Mammary epithelial cell (primary cell): ENCODE measurements at places on chromosomes 4 and X. TPM values are rescaled to one million over a fixed set of nuclear protein-coding genes. Genes with fewer than 3 reads are reported as not detected.

GRCh38 chr4:129328162-129328561 is 232.2 kb downstream of the C4orf33 start:
- peak; percentile 5 for DNase-seq

DNA sequence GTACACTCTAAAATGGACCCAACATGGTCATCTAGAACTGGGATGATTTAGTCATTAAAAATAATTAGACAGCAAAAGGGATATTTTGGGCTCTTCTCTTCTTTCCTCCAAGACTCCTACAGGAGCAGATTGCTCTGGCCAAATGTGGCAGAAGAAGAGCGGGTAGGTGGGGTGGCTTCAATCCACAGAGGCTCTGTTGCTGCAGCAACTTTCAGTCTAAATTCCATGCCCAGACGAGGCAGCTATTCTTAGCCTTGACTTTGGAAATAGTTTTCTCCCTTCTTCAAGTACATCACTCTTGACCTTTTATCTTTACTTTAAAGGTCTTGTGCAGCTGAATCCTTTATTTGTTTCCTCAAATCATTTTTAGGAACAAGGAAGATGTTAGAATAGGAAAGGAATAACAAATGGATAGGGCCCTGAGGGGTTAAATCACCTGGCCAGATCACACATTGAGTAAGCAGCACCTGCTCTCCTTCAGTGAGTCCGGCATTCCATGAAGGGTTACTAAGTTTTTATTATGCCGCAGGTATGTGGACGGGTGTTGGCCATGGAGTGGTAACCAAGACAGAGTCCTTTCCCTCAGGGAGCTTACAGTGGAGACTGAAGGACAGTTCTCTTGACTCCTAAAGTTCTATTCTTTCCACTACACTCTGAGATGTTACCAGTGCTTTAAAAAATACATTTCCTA is 19.3 kb upstream of the SORBS2 start:
- peak; percentile 33 for DNase-seq

Gene POU4F2
- polyA plus RNA-seq: not detected

Gene MTCP1
- polyA plus RNA-seq: 0.65 TPM

Gene IL2
- not detected for polyA plus RNA-seq

DNA sequence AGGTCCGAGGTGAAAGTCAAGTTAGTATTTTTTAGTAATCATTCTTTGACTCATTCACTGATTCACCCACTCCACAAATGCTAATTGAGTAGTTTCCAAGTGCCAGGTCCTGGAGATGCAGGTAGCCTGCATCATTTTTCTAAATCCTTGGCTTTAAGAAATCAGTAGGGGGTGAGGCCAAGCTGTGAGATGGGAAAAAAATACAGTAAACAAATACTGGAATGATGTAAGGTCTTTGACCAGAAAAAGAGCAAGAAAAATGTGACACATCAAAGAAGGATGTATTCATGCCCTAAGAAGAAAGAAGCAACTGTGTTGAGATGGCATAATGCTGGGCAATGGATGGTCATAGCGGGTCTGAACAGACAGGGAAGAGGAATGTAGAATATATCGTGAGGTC is 1386.6 kb downstream of the PCDH7 start:
- peak; percentile 71 for DNase-seq

DNA sequence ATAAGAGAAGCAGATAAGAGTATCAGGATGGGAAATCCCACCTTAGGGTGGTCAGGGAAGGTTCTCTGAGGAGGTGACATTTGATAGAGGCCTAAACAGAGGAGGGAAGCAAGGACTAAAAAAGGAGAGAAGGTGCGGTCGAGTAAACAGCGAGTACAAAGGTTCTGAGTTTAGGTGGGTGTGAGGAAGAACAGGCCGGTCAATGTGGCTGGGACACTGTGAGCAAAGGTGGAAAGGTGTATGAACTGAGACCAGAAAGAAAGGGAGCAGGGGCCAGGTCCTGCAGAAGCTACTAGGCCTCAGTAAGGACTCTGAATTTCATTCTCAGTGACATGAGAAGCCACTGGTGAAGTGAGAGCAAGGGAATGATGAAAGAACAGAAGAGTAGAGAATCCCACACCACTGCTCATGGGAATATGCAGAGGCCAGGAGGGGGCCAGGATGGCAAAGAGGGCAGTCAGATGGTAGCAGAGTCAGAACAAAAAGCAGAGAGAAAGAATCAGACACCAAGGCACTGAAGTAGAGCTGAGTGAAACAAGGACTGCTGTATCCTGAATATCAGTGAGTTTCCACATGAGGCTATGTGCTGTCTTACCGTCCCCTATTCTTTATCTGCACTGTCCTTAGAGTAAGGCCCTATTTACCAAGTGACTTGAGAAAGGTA is 18.0 kb downstream of the PRSS48 start:
- DNase-seq: no peak

Gene ATOH1
- not detected for polyA plus RNA-seq

Gene GPRASP1
- 0.07 TPM for polyA plus RNA-seq

GRCh38 chr4:40112027-40112792 is 55.6 kb downstream of the N4BP2 start:
- no peak for DNase-seq

DNA sequence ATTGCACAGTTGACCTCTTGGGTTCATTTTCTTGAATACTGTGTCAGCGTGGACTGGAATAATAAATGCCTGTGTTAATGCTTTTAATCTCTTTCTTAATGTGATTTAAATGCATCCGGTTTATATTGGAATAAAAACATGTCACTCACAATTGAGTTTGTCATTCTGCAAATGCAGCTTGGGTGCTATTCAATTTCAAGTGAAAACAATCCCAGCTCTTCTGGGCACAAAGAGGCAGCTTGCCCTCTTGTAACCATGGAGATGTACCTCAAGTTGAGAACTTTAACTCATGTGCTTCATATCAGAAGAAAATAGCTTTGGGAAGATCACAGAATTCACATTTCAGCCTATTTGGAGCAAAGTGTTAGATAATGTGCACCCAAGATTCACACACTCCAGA is 355.7 kb upstream of the GNPDA2 start:
- no peak for DNase-seq

Gene SSX3
- not detected for polyA plus RNA-seq

Gene NMU
- polyA plus RNA-seq: 5.6 TPM

DNA sequence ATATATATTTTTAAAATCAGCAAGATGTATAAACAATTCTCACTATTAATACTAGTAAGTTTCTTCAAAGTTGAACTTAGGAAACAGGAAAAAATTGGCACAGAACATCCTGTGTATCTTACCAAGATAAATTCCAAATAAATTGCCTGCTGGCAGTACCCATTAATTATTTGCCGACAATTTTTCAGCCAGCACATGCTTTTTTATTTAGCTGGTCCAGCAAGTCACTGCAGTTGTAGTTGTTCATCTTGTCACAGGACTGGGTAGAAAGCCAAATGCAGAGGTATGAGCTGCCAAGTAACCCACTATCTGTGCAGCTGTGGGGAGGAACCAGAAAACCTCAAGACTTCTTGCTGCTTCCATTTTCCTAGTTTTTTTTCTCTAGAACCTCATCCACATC is 113.4 kb downstream of the PACRGL start:
- DNase-seq: no peak

DNA sequence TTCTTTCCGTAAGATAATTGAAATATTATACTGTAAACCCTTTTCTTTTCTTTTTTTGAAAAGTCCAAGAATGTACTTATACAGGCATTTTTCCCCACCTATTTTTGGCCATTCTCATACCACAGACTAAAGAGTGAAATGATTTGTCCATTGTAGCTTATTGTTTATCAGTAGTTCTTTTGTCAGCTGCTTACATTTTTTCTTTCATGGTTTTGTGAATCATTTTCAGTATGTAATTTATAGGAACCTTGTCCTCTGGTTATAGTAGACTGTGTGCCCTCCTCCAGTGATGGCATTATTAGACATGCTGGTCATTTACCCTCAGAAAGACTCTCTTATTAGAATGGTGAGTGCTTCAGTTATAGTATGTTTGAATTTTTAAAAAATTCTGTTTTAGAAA is 56.7 kb downstream of the CCKAR start:
- no peak for DNase-seq

Gene ARL9
- 0.57 TPM for polyA plus RNA-seq

DNA sequence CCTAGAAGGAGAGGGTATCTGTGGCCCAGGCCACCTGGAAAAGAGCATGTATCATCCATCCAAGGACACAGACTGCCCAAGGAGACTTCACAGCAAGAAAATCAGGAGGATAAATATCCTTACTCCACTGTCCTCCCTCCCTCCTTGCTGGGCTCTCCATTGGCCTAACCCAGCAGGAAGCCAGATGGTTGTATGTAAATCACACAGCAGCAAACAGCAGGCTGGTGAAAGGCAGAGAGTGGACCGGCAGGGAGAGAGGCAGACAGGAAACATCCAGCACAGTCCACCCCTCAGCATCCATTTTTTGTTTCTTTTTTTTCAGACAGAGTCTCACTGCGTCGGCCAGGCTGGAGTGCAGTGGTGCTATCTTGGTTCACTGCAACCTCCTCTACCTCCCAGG is 17.5 kb downstream of the TXK start:
- DNase-seq: no peak

Gene PCSK1N
- polyA plus RNA-seq: 3.3 TPM

Gene SPANXN4
- polyA plus RNA-seq: not detected

- DNase-seq: peak; percentile 35
Measured at GRCh38 chr4:7854697-7855370, 84.8 kb downstream of the AFAP1 start.

DNA sequence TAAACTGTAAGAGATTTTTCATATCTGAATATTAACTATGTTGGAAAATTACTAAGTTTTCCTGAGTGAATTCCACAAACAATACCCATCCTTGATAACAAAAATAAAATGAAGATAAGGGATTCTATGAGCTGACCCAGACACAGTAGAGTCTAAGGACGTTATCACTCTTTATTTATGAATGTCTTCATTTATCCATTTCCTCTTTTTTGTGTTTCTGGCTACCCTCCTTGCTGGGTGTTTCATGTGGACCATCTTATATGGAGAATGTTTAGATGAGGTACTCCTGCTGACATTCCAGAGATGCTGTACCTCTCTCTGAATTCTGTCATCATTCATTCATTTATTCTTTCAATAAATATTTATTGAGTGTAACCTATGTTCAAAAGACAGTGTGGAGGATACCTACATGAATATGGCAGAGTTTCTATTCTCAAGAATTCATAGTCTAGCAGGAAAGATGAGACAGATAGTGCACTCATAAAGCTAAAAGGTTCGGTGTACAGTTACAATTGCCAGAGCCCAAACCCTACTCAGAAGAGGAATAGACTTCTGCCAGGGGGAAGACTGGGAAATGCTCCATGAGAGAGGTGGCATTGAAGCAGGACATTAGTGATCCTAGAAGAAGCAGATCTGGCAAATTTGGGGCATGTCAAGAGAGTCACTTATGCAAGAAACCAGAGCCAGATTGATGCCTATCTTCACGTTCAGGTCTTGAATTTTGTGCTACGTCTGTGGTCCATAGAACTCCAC is 195.8 kb downstream of the MAML3 start:
- DNase-seq: no peak

DNA sequence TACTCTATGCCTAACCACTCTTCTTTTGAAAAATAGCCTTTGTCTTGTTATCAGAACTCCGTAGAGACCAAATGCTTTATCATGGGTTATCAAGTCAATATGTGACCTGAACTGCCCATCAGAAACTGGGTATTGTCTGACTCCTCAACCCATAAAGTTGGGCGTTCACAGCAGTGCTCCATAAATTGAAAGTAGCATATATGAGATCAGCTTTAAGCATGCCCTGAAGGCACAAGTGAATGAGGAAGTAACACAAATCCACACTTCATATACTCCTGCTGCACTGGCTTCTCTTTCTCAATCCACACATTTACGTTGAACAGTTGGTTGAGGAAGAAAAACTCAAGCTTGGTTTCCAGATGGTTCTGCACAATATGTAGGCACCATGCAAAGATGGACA is 1106.0 kb downstream of the STIM2 start:
- no peak for DNase-seq

Gene SPATA4
- polyA plus RNA-seq: 0.06 TPM

GRCh38 chr4:150367326-150367725 is 214.6 kb upstream of the MAB21L2 start:
- no peak for DNase-seq

GRCh38 chr4:163598028-163598427 is 103.5 kb downstream of the TMA16 start:
- no peak for DNase-seq

DNA sequence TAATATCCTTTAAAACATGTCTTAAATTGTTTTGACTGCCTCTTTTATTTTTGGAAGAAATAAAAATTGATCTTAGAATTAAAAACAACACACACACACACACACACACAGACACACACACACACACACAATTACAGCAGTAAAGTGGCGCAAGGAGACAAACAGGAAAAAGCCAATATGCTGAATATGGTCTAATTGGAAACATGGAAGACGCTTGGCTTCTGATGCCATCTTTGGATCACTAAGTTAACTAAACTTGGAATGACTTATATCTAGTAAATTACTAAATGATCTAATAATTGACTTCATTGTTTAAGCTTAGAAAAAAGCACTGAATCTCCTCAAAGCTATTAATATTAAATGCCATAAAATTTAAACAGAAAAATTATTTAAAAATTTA is 1093.4 kb downstream of the ADGRL3 start:
- DNase-seq: no peak

DNA sequence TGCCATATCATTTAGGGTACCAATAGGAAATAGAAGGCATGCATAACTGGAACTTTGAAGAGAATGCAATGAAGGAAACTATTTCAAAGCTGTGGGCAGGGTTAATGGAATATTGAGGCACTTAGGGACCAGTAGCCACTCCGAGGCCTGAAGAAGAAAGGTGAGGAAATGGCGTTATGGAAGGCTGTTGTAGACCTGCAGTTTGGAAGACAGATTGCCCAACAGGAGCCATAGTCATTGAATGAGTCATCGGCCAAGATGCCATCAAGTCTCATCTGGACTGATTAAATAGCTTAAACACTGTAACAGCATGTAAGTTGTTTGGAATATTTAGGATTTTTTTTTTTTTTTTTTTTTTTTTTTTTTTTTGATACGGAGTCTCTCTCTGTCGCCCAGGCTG is 11.6 kb downstream of the CXCL13 start:
- peak; percentile 74 for DNase-seq

GRCh38 chr4:14862891-14863290 is 139.4 kb upstream of the CPEB2 start:
- DNase-seq: no peak

Gene EDNRA
- 14.1 TPM for polyA plus RNA-seq

GRCh38 chr4:10622728-10623127 is 61.8 kb downstream of the CLNK start:
- DNase-seq: no peak

- DNase-seq: no peak
Measured at GRCh38 chr4:16817286-16817685, 81.2 kb downstream of the LDB2 start.

DNA sequence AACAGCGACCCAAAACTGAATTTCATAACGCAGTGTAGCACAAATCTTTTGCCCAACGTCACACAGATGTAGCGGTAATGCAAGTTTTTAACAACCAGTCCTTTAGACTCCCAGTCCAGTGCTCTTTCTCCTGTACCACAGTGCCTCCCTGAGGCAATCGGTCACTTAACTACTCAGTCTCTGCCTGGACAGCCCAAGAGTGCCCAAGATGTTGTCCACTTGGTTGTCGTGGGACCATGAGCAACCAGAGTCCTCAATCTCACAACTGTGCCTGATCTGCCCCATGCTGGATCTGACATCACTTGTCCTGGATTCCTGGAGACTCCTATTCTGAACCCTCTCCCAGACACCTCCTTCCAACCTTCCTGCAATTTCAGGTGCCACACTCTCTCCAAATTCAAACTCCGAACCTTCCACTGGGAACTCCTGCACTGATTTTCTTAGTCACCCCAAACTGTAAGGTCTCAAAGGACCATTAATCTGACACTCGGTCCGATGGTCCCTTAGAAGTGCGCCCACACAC is 702 bp downstream of the MMGT1 start:
- peak; percentile 9 for DNase-seq

Gene NPY2R
- not detected for polyA plus RNA-seq

Gene ITM2A
- polyA plus RNA-seq: 27.9 TPM
